CD4-positive, alpha-beta memory T cell (primary cell): ENCODE measurements at places on chromosomes 7 and 10. TPM values are rescaled to one million over a fixed set of nuclear protein-coding genes. Genes with fewer than 3 reads are reported as not detected.

The IFIT3 gene
- 3.3 TPM for total RNA-seq

The TFEC gene
- total RNA-seq, result 0.70 TPM

The LHFPL3 gene
- not detected for total RNA-seq

The GARIN1A gene
- 1.6 TPM for total RNA-seq

DNA sequence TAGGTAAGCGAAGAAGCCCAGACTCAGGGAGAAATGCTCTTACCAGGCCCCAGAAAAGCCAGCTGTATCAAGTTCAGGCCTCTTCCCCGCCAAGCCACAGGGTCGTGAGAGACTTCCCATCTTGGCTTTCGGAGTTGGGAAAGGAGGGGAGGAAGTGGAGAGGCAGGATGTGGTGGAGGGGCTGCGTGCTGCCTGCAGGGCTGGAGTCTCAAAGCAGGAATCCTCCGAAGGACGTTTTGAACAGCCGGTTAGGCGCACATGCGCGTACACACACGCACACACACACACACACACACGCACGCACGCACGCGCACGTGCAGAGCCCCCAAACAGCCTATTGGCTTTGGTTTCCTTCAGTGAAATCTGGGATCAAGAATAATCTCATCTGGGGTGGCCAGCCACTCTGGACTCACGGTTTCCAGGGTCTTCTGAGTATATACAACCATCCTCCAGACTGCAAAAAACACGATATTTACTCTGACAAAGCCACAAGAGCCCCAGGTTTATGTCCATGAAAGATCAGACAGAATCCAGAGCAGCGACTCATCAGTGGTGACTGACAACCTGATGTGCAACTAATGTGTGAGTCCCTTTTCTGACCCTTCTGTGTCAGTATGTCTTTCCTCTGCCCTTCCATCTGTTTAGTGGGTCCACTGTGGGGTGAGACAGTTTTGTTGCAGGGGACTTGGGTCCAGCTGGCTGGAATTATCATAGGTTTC lies 115.0 kb upstream of the ZNF438 start:
- no peak for DNase-seq

DNA sequence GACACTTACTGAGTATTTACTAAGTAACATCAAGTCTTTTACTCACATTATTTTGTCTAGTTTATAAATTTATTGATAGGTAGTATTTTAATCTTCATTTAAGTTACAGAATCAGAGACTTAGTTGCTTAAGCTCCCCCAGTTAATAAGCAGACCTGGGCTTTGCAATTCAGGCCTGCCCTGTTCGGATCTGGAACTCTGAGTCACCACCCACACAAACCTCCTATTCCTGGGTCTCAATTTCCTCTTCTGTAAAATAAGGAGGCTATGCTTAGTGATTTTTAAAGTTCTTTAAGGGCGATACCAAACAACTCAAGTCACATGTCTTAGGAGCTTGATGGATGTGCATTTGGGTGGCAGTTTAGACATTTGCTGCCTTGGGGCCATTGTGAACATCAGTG lies 3.5 kb upstream of the MGAM start:
- no peak for DNase-seq

DNA sequence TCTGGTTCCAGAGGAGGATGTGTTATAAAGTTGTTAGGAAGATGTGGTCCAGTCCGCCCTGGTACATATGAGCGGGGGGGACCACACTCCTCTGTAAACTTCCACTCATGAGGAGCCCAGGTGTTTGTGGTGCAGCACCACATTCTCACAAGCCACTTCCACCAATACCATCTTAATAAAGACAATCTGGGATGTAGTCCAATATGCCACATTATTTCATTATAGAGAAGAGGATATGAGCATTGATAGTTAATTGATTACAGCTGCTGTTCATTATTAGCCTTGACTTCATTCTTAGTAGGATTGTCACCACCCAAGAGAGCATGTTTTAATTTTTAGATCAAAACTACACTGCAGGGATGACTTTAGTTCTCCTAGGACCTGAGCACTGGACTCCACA lies 40.5 kb downstream of the ERCC6 start:
- no peak for DNase-seq

DNA sequence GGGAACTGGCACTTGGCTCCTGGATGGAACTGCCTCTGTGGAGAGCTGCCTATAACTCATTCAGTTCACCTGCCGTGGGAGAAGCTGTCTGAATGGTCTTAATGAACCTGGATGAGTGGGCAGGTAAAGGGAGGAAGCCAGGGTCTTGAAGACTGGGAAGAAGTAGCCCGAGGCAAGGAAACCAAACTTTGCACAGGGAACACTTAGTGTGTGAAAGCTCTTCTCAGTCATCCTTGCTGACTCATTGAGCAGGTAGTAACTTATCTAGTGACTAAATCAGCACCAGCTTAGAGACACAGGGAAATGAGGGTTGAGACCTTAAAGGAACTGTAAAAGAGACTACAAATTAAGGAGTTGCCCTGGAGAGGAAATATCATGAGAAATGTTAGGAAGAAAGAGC lies 9.9 kb downstream of the LRRC4 start:
- DNase-seq, result no peak

GRCh38 chr10:132065491-132066105 lies at the start of gene JAKMIP3:
Gene JAKMIP3, plus strand, starts transcription at chr10:132065946. Its CDS starts 38,863 bp downstream, at chr10:132104809.
- DNase-seq, result no peak

- DNase-seq, result no peak
Observed at GRCh38 chr10:111085690-111086353, 9.0 kb downstream of the ADRA2A start.

GRCh38 chr7:98978672-98979071 lies 100.3 kb downstream of the TRRAP start:
- no peak for DNase-seq

DNA sequence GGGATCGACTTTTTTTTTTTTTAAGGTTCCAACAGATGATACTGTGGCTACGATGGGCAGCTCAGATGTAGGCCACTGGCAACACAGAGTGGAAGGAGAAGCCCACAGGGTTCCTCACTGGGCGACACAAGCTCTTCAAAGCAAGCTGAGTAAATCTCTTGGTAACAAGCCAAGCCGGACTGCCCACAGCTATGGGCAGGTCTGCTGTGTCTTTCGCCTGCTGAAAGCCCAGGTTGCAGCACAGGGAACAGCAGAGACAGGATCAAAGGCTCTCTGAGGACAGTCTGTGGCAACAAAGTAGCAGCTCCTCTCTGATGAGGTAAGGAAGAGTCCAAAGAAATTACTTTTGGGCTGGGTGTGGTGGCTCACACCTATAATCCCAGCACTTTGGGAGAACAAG lies 83.6 kb downstream of the KCNMA1 start:
- DNase-seq, result no peak

- no peak for DNase-seq
Observed at GRCh38 chr10:32952541-32953276, 5.3 kb downstream of the ITGB1 start.

GRCh38 chr7:5776894-5777660 lies 4.4 kb downstream of the RNF216 start:
- peak; percentile 11 for DNase-seq

DNA sequence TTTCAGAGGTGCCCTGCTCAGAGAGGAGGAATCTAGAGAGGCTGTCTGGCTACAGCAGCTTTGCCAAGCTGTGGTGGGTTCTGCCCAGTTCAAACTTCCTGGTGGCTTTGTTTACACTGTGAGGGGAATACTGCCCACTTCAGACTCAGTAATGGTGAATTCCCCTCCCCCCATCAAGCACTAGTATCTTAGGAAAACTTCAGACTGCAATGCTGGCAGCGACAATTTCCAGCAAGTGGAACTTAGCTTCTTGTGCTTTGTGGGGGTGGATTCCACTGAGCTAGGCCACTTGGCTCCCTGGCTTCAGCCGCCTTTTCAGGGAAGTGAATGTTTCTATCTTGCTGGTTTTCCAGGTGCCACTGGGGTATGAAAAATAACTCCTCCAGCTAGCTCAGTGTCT lies 42.8 kb downstream of the CYP2C8 start:
- no peak for DNase-seq

DNA sequence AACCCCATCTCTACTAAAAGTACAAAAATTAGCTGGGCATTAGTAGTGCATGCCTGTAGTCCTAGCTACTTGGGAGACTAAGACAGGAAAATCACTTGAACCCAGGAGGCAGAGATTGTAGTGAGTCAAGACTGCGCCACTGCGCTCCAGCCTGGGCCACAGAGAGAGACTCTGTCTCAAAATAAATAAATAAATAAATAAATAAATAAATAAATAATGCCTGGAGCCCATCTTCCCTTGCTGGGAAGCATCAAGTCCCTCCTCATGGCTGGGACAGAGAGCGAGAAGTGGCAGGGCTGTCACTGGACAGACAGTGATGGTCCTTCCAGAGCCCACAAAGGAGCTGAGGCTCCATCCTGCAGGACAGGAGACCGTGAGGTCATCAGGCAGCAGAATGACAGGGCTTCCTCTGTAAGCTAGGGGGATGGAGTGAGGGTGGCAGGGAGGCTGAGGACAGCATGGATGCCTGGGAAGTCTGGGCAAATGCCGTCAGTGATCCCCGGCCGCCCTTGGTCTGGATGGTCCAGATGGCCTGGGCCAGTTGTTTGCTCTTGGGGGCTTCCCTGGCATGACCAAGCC lies 36.4 kb upstream of the ELN start:
- no peak for DNase-seq

DNA sequence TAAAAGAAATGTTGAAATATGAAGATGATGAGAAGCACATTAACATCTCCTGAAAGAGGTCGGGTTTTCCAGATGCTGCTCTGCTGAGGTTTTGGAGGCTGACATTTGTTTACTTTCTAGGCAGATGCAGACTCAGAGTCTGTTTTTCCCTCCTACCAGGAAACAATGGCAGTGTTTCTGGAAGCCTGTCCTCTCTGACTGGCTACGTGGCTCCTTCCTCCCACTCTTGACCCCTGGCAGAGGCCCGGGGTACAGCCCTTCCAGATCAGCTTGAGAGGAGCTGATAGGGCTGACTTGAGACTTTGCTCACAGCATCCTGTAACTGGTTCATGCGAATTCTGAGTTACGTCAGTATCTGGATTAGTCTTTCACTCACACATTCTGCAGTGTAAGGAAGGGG lies 41.1 kb upstream of the IL15RA start:
- DNase-seq, result no peak

DNA sequence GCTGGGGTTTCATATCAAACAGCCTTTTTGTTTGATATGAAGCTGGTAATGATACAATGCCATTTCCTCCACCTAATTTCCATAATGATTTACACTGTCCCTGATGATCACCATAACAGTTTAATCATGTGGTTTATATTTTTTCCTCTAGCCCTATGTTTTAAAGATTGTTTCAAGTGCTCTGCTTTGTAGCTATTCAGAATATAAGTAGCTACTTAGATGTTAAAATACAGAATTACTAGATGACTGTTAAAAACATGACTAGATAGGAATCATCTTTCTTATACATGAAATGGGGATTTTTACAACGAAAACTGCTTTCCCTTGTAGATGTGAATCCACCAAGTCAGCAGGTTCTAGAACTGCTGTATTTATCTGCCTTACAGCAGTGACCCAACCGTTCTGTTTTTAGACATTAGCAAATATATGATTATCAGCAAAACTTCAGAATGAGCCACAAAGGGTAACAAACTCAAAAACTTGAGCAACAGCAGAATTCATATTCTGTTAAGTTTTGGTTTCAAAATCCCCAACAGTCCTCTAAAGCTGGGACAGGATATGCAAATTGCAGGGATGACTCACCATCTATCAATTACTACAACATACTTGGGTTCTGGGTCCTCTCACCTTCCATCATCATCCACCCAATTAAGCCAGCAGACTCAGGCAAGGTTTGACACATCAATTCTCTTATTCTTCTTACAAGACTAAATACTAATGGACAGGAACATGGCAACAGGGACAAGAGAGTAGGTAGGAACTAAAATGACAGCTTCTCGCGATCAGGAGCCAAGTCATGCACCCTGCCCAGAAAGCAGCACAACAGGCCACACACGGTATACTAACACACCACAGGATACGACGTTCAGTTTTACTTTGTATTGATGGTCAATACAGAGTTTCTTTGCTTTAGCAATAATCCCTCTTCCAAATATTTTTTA lies 83.9 kb downstream of the PIP4K2A start:
- peak; percentile 86 for DNase-seq

GRCh38 chr10:53894145-53894544 lies 906.9 kb downstream of the PCDH15 start:
- no peak for DNase-seq

- DNase-seq, result no peak
Observed at GRCh38 chr10:90398566-90398965, 459.3 kb downstream of the HTR7 start.

DNA sequence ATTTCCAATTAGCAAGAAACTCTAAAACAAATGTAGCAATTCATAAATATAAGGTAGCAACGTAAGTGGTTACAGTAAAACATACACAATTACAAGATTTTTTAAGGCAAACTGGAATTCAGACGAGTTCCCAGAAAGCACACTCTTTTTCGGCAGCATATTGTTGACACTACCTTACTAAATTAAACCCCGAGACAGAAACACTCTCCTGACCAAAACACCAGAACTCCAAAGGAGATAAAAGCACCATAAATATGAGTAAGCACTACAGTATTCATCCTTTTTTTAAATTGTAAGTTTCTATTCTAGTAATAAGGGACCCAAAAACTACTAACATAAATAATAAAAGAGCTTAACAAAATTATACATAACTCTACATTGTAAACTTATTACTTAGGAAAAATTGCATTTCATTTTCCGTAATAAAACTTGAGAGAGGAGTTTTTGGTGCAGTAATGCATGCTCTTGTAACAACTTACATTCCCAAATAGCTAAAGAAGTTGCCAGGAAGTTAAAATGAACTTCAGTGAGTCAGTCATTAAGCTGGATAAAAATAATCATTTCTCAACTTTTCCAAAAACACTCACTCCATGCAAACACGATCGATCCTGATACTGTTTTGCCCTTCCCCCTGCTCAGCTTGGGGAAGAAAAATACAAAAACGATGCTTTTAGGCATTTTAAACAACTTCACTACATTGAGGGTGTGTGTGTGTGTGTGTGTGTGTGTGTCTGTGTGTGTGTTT lies 2.0 kb downstream of the PIP4K2A start:
- DNase-seq, result no peak
